ENCODE measurements at places on chromosomes 16 and 17. TPM values are rescaled to one million over a fixed set of nuclear protein-coding genes. Genes with fewer than 3 reads are reported as not detected.

GRCh38 chr16:31522071-31522470 lies 5.6 kb upstream of the AHSP start:
- no peak for DNase-seq

GRCh38 chr16:74279805-74280204 lies 16.8 kb upstream of the PSMD7 start:
- no peak for DNase-seq

DNA sequence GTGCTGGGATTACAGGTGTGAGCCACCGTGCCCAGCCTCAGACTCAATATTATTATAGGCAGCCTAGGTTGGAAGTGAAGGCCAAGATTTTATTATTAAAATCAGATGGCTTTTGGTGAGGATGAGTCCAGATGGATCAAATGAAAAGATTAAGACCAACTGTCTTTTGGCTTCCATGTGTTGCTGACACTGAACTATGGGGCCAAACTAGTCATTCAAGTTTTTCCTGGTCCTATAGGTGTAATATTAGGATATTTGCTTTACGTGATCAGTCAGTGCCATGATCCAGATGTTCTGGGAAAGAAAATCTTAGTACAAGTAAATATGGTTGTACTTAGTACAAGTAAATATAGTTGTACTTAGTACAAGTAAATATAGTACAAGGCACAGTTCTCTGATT lies 140.6 kb downstream of the MAP2K6 start:
- no peak for DNase-seq

DNA sequence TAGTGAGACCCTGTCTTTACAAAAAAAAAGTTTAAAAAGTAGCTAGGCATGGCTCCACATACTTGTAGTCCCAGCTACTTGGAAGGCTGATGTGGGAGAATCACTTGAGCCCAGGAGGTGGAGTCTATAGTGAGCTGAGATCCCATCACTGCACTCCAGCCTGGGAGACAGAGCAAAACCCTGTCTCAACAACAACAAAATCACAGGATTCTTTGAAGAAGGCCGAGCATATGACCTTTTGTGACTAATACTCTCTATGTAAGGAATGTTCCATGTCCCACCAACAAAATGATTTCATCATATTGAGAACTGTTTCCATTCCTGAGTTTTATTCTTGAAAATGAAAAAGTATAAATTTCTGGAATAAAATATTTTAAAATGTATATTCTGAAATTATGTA lies 58.9 kb upstream of the EFCAB3 start:
- DNase-seq, result no peak

GRCh38 chr16:30950516-30951065 lies 1.7 kb downstream of the ORAI3 start:
- DNase-seq, result no peak

GRCh38 chr16:13437413-13437795 lies 482.6 kb upstream of the ERCC4 start:
- no peak for DNase-seq

DNA sequence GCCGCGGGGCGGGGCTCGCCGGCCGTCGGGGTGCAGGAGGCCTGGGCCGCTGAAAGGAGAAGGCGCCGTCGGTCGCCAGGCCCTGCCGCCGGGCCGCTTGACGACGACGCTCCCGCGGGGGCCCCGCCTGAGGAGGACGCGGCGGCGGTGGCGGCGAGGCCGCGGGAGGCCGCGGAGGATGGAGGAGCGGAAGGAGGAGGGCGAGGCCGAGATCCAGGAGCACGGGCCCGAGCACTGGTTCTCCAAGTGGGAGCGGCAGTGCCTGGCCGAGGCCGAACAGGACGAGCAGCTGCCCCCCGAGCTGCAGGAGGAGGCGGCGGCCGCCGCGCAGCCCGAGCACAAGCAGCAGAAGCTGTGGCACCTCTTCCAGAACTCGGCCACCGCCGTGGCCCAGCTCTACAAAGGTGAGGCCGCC lies 430 bp downstream of the HAPSTR1 start:
- peak; percentile 61 for DNase-seq

DNA sequence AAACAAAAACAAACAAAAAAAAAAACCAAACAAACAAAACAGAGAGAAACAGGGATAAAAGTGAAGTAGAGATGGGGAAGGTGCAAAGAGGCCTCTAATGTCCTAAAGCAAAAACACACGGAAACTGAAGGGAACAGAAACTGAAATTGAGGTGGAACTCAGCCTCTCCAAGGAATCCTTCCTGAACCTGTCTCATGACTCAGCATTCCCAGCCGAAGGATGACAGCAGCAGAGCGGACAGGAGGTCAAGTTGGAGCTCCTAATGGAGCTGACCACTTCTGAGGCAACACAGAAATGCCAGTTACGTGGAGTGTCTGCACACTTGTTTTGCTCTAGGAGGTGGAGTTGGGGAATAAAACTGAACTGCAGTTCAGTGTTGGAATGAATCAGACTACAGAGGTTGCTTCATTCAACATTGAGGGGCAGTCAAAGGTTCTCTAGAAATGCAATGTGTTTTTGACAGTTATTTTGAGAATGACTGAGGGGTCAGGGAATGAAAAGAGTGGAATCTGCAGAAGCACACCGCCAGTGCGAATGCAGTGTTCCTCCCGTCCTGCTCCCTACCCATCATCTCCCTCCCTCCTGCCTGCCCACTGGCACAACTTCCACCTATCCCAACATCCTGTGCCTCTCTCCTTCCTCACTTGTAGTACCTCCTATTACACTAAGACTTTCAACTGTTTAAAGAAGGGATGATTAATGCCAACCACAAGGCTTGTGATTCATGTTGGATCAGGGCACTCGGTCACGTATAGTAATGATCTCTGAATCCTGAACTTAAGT lies 6.3 kb downstream of the UBE2O start:
- DNase-seq, result no peak

GRCh38 chr16:7405166-7405565 lies 72.5 kb downstream of the RBFOX1 start:
- peak; percentile 49 for DNase-seq

- no peak for DNase-seq
Measured at GRCh38 chr17:64393000-64393402, 2.3 kb upstream of the PECAM1 start.

- no peak for DNase-seq
Measured at GRCh38 chr17:32356750-32357149, 6.8 kb downstream of the ZNF207 start.

DNA sequence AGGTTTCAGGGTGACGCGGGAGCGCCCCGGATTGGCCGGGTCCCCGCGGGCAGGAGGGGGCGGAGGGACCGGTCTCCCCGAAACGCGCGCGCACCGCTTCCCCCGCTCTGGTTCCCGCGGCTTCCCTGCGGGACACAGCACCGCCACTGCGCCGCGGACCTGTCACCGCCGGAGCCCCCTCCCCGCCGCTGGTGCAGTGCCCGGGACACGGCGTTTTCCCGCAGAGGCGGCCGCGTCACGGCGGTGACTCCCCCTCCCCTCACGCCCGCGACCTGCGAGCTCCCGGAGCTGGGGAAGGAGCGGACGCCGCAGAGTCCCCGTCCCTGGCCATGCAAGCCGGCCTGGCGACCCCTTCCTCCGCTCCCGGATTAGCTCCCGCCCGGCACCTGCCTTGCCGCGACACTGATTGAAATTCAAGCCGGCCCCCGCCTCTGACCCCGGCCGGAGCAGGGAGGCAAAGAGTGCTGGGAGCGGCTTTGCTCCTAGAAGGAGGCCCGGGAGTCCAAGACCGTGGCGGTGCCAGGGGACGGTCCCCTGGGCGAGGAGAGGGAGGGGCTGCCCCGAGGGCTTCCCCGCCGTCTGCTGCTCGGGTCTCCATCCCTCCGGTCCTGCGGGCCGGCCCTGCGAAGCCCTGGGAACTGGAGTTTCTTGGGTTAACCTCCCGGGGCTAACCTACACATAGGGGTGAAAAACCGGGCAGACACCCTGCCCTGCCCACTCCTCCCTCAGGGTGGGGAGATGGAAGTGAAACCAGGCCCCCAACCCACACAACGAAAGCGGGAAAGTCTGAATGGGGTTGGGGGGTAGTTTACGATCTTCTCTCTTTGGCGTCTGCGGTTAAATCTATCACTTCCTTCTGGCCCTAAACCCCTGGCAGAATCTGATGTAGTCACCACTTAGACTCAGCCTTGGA lies 1.0 kb downstream of the RHBDL3 start:
- DNase-seq, result peak; percentile 85

GRCh38 chr16:75532142-75532765 lies 3.7 kb downstream of the CHST5 start:
- no peak for DNase-seq

GRCh38 chr17:15483431-15483830 lies 16.0 kb upstream of the CDRT4 start:
- DNase-seq, result no peak

GRCh38 chr16:54125751-54126655 lies 160.6 kb downstream of the IRX3 start:
- DNase-seq, result no peak

DNA sequence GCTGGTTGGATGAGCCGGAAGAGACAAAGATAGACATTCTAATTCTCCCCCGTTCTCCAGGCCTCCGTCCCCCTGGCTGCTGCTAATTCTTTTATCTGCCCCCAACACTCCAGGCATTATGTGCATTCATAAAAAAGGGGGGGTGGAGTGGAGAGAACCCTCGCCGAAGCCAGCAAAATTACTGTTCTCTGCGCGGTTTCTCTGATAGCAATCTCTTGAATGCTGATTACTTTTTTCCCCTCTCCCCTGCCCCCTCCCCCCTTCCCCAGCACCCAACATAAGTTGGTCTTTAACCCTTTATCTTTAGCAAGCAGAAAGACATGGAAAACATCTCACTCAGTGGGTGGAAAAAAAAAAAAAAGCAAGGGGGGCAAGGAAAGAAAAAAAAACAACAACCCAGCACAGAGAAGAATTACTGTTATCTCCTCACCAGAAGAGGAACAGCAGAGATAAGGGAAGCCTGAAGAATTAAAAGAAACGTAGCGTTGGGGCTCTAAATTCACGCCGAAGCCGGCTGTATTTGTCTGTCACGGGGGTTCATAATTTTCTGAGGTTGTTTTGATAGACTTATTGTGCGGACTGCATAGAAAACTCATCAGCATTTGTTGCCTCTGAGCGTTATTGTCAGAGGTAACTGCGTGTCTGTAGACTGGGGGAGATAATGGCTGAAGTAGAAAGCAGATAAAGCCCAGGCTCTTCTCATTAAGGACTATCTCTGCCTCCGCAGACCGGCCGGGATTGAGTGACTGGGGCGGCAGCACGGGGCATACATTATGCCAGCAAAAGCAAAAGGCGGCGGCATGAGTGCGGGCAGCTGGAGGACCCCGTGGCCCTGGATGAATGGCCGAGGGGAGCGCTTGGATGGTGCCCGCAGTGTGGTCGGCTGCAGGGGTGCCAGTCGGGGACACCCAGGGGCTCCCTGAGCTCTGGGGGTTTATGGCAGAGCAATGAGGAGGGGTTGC lies 126.9 kb downstream of the MRM1 start:
- DNase-seq, result no peak

The PLK1 gene
- 135 TPM for total RNA-seq

The STH gene
- total RNA-seq, result not detected

The C16orf54 gene
- not detected for total RNA-seq

The KDM6B gene
- total RNA-seq, result 3.4 TPM

The CNGB1 gene
- total RNA-seq, result not detected

The MMP28 gene
- not detected for total RNA-seq

The NFAT5 gene
- total RNA-seq, result 29.0 TPM

The PLA2G10 gene
- 0.54 TPM for total RNA-seq

The ZNF286A gene
- 100 TPM for total RNA-seq

The OTOP3 gene
- not detected for total RNA-seq
